Amniotic stem cell (primary cell): ENCODE measurements at places on chromosomes 7 and 10.

GRCh38 chr10:70163448-70163847, 6.9 kb downstream of the SAR1A start:
- no peak for DNase-seq

DNA sequence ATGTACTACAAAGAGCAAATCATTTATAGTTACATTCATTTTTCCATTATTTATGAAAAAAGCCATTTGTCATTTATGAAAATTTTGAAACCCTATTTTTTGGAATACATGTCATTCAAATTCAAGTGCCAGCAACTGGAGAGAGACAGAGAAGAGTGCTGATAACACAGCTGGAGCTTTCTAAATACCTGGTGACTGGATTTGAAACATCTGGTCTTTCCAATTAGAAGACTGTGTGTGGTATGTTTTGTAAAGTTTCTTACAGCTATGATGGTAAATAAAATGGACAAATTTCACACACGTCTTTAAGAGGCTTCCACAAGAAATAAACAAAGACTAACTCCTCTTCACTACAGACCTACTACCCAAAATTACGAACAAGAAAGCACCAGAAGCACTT, 56.8 kb downstream of the CHCHD3 start:
- no peak for DNase-seq

- no peak for DNase-seq
These were observed 52.5 kb upstream of the NKX6-2 start for GRCh38 chr10:132838346-132838970.

GRCh38 chr7:66877577-66878300, 43.3 kb upstream of the TMEM248 start:
- DNase-seq = no peak

GRCh38 chr7:130927062-130927461, 193.1 kb upstream of the KLF14 start:
- DNase-seq = no peak

- no peak for DNase-seq
These were observed 75.8 kb downstream of the GNAI1 start for GRCh38 chr7:80210400-80210799.

DNA sequence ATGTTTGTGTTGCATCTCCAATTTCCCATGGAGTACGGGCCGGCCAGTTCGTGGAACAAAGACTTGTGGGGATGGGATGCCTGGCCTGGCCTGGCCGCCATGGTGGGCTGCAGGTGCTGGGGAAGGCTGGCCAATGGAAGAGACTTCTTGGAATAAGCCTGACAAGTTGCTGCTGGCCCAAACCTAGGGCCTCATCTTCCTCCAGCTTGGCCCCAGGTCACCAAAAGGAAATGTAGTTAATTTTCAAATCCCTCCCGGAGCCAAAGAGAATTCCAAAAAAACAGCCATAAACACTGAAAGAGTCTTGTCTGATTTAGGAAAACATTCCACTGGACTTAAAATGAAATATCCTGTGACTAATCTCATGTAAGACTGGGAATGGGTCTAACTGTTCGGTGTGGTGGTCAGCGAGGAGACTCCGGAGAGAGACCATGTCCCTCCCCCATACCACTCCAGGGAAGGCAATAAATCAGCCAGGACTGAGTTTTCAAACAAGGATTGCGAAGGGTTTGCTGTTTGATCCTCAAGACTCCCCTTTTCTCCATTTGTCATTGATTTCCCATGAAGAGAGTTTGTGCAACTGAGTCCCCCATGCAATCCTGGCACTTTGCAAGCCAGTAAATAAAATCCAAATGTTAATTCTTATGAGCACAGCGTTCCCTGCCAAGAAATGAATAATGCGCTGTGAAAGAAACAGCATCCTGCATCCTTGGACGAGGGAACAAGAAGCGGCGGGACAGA, 128.7 kb upstream of the HABP2 start:
- no peak for DNase-seq

- DNase-seq = no peak
These were observed 16.9 kb downstream of the MYO1G start for GRCh38 chr7:44961844-44962482.

GRCh38 chr10:116521424-116522290, 24.1 kb upstream of the PNLIP start:
- no peak for DNase-seq
